ENCODE measurements at places on chromosomes 16 and 17. TPM values are rescaled to one million over a fixed set of nuclear protein-coding genes. Genes with fewer than 3 reads are reported as not detected.

ATXN7L3 gene
- 31.4 TPM for total RNA-seq

ZNF385C gene
- not detected for total RNA-seq

G6PC1 gene
- total RNA-seq = not detected

MBTD1 gene
- 23.9 TPM for total RNA-seq

SEPHS2 gene
- 11.2 TPM for total RNA-seq

XAF1 gene
- total RNA-seq = 21.0 TPM

HSPB9 gene
- not detected for total RNA-seq

KRTAP1-1 gene
- not detected for total RNA-seq

SALL1 gene
- not detected for total RNA-seq

ELMO3 gene
- total RNA-seq = 1.3 TPM

ALOX15B gene
- total RNA-seq = not detected

VASN gene
- total RNA-seq = 0.65 TPM

SOCS1 gene
- 0.50 TPM for total RNA-seq

SMPD3 gene
- 0.25 TPM for total RNA-seq

CHST4 gene
- not detected for total RNA-seq

PRSS33 gene
- not detected for total RNA-seq

ALKBH5 gene
- total RNA-seq = 61.0 TPM

SDK2 gene
- total RNA-seq = not detected

MYH13 gene
- not detected for total RNA-seq

KRTAP3-1 gene
- total RNA-seq = not detected

MFAP4 gene
- not detected for total RNA-seq

MT1E gene
- 64.6 TPM for total RNA-seq

ZNF232 gene
- total RNA-seq = 4.0 TPM

TNS4 gene
- total RNA-seq = not detected

KREMEN2 gene
- total RNA-seq = not detected

OTOP2 gene
- total RNA-seq = not detected

PFN1 gene
- 789 TPM for total RNA-seq

MGAT5B gene
- total RNA-seq = 0.50 TPM

SLC5A11 gene
- total RNA-seq = not detected

PLA2G10 gene
- total RNA-seq = not detected

GUCY2D gene
- not detected for total RNA-seq

NDEL1 gene
- total RNA-seq = 23.0 TPM

SGSH gene
- total RNA-seq = 31.3 TPM

NOD2 gene
- 0.16 TPM for total RNA-seq

NTHL1 gene
- total RNA-seq = 61.5 TPM

HOXB7 gene
- total RNA-seq = 6.9 TPM

FSCN2 gene
- total RNA-seq = 1.1 TPM

MT1A gene
- total RNA-seq = 0.65 TPM

OR1A1 gene
- total RNA-seq = not detected

CDH11 gene
- total RNA-seq = 15.4 TPM

SHCBP1 gene
- total RNA-seq = 17.8 TPM

SLC52A1 gene
- under 0.01 TPM for total RNA-seq

TPSAB1 gene
- total RNA-seq = not detected
